H9 (cell line): ENCODE measurements at places on chromosomes 2 and 18.

GRCh38 chr2:221480163-221480562, 91.9 kb downstream of the EPHA4 start:
- DNase-seq = no peak

- DNase-seq = no peak
These were observed 163.0 kb upstream of the SPHKAP start for GRCh38 chr2:228344531-228344930.

- no peak for DNase-seq
These were observed 12.3 kb downstream of the FASTKD1 start for GRCh38 chr2:169561364-169561763.

- DNase-seq = no peak
These were observed 166.6 kb downstream of the XIRP2 start for GRCh38 chr2:167054881-167055280.

- no peak for DNase-seq
These were observed 237.9 kb downstream of the TPGS2 start for GRCh38 chr18:36590621-36591580.

- DNase-seq = no peak
These were observed 17.1 kb downstream of the SNRPD1 start for GRCh38 chr18:21629089-21629832.

- no peak for DNase-seq
These were observed 63.5 kb upstream of the AGPS start for GRCh38 chr2:177329064-177329463.

DNA sequence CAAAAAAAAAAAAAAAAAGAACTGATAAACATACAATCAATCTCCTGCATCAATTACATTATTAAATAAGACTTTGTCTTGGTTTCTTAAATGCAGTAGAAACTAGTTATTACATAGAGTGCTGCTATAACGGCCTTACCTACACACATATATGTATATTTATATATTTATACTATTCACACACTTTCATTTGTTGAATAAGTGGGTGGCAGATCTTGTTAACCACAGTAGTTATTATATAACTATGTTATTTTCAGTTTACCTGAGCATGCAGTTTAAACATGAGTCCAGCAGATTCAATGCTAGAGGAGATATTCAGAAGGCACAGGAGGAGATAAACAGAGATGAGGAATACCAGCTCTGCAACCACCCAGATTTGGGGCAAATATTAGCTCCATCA, 81.5 kb upstream of the CD226 start:
- no peak for DNase-seq

- DNase-seq = no peak
These were observed 188.4 kb downstream of the LOXHD1 start for GRCh38 chr18:46468426-46469180.

DNA sequence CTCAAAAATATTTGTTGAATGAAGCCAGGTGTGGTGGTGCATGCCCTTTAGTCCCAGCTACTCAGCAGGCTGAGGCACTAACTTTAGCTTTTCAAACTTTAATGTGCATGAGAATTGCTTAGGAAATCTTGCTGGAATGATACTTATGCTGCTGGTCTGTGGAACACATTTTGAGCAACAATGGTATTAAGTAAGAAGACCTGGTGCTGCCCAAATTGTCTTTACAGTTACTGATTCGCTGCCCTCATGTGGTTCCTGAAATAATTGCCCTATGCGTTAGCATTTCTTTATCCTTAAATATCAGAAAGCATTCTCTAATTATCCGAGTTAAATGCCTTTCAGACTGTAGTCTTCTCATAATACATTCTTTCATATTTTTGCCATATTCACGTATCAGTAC, 76.0 kb upstream of the SESTD1 start:
- no peak for DNase-seq

- DNase-seq = no peak
These were observed 28.6 kb upstream of the POU3F3 start for GRCh38 chr2:104825124-104825865.

- DNase-seq = no peak
These were observed 107.1 kb downstream of the EVA1A start for GRCh38 chr2:75453384-75454240.
